ENCODE measurements at places on chromosomes 16 and 17.

- no peak for DNase-seq
Observed at GRCh38 chr16:50679266-50679665, 1.8 kb downstream of the SNX20 start.

DNA sequence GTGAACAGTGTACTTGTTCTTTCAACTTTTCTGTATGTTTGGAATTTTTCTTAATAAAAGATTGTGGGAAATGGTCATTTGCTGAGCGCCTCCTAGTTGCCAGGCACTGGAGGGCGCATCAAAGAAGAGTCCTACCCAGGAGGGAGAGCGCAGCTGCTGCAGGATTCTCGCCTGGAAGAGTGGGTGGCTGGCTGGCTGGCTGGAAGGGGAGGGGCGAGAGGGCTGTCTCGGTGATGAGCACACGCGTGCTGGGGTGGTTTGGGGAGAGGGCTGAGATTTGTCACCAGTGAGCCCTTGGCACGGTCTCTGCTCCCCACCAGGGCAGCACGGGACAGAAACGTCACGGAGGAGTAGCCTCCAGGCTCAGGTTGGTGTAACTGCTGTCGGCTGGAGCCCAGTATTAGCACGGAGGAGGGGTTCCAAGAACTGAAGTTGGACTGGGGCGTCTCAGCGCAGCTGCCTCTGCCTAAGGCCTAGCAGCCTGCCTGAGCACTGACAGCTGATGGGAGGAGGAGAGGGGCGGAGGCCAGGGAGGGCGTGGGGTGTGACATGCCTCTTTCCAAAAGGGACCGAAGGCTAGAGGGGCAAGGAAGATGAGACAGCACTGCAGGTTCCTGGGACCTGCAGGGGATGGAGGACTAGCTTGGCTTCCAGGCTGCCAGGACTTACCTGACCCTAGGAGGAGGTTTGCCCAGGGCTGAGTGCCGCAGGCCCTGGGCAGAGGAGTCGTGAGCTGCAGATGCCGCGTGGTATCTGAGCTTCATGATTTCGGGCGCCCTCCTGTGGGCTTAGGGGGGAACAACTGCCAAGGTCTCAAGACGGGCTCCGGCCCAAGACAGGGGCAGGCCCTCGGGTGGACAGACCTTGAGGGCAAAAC, 5.7 kb downstream of the LDHD start:
- DNase-seq, result peak; percentile 96

DNA sequence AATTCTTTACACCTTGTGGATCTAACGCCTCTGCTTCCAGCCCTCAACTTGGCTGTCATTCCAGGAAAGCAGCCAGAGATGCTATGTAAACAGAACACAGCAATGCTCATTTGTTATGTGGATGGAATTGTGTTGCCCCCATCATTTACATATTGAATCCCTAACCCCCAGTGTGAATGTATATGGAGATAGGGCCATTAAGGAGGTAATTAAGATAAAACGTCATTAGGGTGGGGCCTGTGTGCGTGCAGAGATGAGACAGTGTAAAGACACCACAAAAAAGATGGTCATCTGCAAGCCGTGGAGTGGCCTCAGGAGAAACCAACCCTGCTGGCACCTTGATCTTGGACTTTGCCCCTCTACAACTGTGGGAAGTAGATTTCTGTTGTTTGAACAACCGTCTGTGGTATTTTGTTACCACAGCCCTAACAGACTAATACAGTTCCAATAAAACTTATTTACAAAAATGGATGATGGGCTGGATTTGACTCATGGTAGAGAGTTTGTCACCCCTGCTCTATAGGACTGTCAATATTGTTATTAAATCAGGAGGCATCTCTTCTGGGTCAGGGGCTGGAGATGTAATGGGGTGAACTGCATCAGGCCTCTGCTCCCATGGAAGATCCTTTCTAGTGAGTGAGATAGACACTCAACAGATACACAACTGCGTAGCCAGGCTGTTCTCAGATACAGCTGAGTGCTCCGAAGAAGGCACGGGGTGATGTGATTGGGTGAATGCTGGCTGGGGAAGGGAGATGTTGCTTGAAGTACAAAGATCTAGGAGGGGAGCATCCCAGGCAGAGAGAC, 339.0 kb downstream of the SNX29 start:
- no peak for DNase-seq

GRCh38 chr16:69017036-69017783, 88.2 kb upstream of the HAS3 start:
- DNase-seq, result peak; percentile 79

Measured in suppressor macrophage treated with lipopolysaccharide for 4 hours (primary cell).